ENCODE measurements at places on chromosomes 5 and 9.
A peak's percentile ranks its signal among the peaks of the same experiment; 100 is the strongest.

GRCh38 chr5:95519151-95519550 lies 35.6 kb downstream of the SKIC3 start:
- DNase-seq: no peak

DNA sequence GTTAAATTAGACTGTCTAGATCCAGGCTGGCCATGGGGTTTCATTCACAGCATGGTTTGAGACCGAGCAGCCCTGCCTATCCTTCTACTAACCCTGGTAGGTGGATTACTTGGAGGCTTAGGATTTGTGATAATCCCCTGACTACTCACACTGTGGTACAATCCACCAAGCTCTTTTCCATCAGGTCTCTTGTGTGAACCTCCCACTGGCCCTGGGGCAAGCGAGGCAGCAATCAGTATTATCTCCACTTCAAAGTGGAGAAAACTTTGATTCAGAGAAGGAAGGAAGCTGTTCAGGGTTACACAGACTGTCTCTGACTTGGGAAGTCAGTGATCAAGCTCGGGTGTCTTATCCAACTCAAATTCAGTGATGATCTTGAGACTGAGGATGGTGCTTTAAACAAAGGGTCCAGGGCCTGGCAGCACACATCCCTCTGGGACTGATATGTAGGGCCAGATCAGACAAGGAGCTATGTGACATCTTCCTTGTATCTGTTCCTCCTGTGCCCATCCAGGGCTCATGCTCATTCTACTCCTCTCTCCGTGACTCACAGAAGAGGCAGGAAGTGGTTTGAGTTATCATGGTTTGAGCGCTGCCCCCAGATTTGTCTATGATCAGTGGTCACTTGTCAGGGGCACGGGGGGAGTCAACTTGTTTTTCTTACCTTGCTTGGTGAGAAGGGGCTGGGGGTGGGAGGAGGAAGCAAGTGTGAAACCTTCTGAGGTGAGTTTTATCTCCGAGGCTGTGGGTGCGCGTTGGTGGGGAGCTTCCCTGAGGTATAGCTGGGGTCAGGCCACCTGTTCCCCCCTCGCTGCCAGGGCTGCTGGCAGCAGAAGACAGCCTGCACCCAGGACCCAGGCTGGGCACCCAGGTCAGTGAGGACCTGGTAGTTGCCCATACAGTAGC lies 48.6 kb downstream of the RGS3 start:
- DNase-seq: peak; percentile 98

- DNase-seq: no peak
These were observed 167.9 kb upstream of the BRINP1 start for GRCh38 chr9:119537138-119537537.

DNA sequence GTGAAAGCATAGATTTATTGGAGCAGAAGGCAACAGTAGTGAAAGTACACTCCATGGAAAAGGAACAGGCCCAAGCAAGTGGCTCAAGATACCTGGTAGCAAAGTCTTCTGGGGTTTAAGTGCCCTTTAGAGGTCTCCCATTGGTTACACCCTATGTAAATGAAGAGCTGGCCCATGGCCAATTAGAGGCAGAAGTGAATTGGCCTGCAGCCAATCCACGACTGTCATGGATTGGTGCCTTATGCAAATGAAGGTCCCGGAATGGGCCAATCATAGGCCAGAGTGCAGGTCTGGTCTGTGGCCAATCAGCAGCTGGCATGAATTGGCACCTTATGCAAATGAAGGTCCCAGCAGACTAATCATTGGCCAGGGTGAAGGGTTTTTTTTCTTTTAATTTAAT lies 64.2 kb upstream of the PCSK5 start:
- no peak for DNase-seq

GRCh38 chr9:91534374-91534773 lies 110.7 kb upstream of the NFIL3 start:
- no peak for DNase-seq

- peak; percentile 20 for DNase-seq
These were observed 81.7 kb upstream of the ZBTB43 start for GRCh38 chr9:126722922-126723806.
